ENCODE measurements at places on chromosomes 1 and 21. TPM values are rescaled to one million over a fixed set of nuclear protein-coding genes. Genes with fewer than 3 reads are reported as not detected.

GRCh38 chr1:25710583-25711347, 89.2 kb upstream of the SELENON start:
- no peak for DNase-seq

DNA sequence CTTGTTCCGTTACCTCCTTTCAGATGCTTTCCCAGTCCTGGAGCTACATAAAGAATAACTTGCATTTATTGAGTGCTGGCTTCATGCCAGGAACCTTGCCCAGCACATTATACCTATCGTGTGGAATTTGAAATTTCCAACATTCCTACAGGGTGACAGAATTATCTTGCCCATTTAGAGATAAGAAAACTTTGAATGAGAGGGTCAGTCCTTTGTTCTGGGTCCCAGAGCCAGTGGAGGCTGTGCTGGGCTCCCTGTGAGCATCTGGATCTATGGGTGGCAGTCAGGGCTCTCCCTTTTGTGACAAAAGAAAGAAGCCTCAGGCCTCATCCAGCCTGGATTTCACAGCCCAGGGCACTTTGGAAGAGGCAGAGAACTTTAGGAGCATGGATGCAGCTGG, 3.2 kb downstream of the GSTM4 start:
- DNase-seq = no peak

The SHISAL2A gene
- total RNA-seq = not detected

- DNase-seq = no peak
These were observed 148.6 kb upstream of the KRTAP19-8 start for GRCh38 chr21:31186916-31187315.

- DNase-seq = no peak
These were observed 4.3 kb upstream of the SH2D1B start for GRCh38 chr1:162416215-162416614.

GRCh38 chr1:223780949-223781348, 64.8 kb downstream of the TP53BP2 start:
- no peak for DNase-seq

DNA sequence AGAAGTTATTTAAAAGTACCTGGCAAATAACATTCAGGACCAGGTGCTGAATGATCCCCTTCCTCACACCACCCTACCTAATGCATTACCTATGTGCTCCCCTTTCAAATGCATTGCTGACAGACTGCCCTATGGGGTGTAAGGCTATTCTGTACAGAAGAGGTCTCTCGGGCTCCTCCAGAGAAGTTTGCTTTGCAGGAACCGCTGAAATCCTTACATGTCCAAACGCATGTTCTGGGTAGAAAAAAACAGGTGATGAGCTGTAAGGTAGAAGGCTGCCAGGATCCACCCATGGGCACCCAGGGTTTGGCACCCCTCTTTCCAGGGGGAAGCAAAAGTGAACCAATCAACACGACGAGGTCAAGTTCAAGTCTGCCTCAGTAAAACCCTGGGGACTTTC, 58.3 kb upstream of the TARBP1 start:
- no peak for DNase-seq

The CCDC27 gene
- total RNA-seq = not detected

Measured in myocyte (in vitro differentiated cells).